ENCODE measurements at places on chromosomes 4 and X. TPM values are rescaled to one million over a fixed set of nuclear protein-coding genes. Genes with fewer than 3 reads are reported as not detected.

DNA sequence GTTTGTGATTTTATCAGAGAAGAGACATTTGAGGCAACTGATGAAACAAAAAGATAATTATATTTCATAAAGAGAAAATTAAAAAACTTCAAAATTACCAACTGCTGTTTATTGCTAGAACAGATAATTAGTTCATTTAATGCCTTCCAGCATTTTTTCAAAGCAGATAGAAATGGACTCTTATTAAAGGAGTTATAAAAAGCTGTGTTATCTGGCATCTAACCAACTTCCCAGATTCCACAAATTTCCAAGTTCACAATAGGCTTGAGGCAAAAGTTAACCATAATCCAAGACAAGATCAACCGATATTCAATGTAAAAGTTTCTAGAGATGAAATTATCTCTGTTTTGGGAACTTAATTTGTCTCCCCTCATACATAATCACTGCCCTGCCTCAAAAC lies 152.4 kb downstream of the TSPAN5 start:
- no peak overlapping the region for H3K27ac ChIP-seq
- no peaks in the 10 kb centered on the region for H3K27me3 ChIP-seq
- no peak for DNase-seq
- no peaks in the 10 kb centered on the region for H3K36me3 ChIP-seq

GRCh38 chr4:168248176-168248710 lies 70.3 kb downstream of the DDX60 start:
- no peaks in the 10 kb centered on the region for H3K4me1 ChIP-seq
- H3K4me3 ChIP-seq: no peak overlapping the region
- no peak for DNase-seq

DNA sequence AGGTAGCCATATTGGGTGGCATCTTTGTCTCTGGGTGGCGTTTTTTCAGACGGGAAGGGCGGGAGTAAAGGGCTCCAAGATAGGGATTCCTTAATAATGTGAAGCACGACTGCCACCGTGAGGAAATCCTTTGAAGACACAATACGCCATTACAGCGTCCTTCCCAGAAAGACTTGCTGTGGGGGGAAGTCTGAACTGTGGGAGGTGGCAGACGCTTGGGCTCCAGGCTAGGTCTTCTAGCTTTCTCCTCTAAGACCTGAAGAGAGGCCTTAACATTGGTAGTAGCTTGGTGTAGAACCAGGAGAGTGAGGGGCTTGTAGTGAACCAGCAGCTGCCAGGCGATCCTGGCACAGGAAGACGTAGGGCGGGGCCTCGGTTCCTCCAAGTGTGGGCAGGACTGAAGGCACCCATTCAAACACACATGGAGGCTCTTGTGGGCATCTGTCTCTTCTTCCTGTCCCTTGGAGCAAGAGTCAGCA lies 197.3 kb downstream of the OR13H1 start:
- no peaks in the 10 kb centered on the region for H3K36me3 ChIP-seq
- no peaks in the 10 kb centered on the region for H3K27me3 ChIP-seq
- H3K4me1 ChIP-seq: no peaks in the 10 kb centered on the region
- peak; percentile 89 for DNase-seq
- peak overlapping the region; percentile 51 for H3K4me3 ChIP-seq

- H3K27ac ChIP-seq: peak overlapping the region; percentile 22
- H3K36me3 ChIP-seq: peaks cover 4% of the 10 kb centered on the region
- peaks cover 85% of the 10 kb centered on the region for H3K4me1 ChIP-seq
- no peak overlapping the region for H3K4me3 ChIP-seq
- no peaks in the 10 kb centered on the region for H3K27me3 ChIP-seq
These were observed 52.8 kb downstream of the TBC1D14 start for GRCh38 chr4:6962211-6963041.

The SSX1 gene
- not detected for total RNA-seq

The SPIN2B gene
- total RNA-seq: 4.1 TPM

The GAB1 gene
- 60.8 TPM for total RNA-seq

The EIF1AX gene
- 42.0 TPM for total RNA-seq

The SETD7 gene
- 96.9 TPM for total RNA-seq

The EDA2R gene
- total RNA-seq: under 0.01 TPM

The DMRTC1B gene
- not detected for total RNA-seq
